ENCODE measurements at places on chromosomes 12 and 14. TPM values are rescaled to one million over a fixed set of nuclear protein-coding genes. Genes with fewer than 3 reads are reported as not detected.

- peak; percentile 43 for DNase-seq
These were observed at the start of gene SCN8A for GRCh38 chr12:51591016-51591901. TSS of gene SCN8A (plus strand) at chr12:51591233. CDS start at chr12:51662818, 71,585 bp downstream.

GRCh38 chr12:41248391-41248790 is 60.3 kb downstream of the PDZRN4 start:
- DNase-seq, result no peak

DNA sequence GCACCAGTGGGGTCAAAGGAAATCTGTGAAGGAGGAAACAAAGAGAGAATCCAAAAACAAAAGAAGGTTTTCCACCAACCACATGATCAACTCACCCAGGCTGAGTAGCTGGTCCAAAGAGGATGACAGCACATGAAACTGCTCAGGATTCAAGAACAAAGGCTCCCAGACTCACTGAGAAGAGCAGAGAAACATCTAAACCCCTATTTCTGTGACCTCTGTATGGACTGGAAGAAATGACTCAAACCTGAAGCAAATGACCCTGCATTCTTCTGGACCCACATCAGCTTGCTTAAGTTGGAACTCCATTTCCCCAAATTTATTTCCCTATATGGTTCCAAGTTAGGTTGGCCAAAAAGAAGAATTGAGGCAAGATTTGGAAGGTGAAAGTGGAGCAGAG is 26.3 kb downstream of the TC2N start:
- DNase-seq, result no peak

DNA sequence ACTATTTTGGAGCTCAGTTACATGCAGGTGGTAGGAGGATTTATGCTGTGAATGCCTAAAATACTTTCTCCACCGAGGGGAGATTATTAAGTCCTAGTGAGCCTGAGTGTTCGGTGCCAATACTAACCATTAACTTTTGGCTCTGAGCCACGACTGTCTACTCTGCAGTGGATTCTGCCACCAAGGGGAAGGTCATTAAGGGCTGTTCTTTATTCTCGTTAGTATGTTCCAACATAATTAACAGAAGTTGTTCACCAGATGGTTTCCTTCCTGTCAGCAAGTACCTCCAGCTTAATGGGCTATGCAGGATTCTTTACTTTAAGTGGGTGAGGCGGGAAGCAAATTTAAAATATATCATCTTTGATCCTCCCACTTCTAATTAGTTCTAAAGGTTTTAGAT is 326.3 kb downstream of the BMP4 start:
- no peak for DNase-seq

The IRF9 gene
- total RNA-seq, result 267 TPM

The COX8C gene
- not detected for total RNA-seq

DNA sequence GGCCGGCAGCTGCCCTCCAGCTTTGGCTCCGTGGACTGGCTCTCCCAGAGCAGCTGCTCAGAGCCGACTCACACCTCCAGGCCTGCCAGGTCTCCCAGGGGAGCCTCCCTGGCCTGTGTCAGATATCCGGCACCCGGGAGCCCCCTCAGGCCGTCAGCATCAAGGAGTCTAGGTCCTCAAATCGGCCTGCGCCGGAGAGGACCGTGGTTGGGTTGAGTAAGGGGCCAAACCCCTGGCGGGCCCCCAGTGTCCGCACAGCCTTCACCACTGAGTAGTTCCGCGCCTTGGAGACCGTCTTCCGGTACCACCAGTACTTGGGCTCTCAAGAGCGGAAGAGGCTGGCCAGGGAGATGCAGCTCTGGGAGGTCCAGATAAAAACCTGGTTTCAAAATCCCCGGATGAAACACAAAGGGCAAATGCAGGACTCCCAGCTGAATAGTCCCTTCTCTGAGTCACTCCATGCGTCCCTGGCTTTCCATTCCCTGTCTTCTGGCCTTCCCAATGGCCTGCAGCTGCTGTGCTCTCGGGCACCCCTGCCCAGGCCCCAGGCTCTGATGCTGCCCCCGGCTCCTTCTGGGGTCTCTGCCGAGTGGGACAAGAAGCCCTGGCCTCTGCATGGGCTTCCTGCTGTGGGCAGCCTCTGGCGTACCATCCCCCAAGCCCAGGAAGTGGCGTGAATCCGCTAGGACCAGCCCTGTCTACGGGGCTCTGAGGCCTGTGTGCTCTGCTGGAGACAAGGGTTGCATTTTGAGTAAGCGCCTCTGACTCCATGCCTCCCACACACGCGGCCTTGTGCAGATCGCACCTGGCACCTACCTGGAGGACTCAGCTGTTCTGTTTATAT is 245.1 kb upstream of the ATXN7L3B start:
- DNase-seq, result no peak

GRCh38 chr12:13465635-13466034 is 269.1 kb downstream of the EMP1 start:
- DNase-seq, result no peak

- no peak for DNase-seq
These were observed 6.9 kb upstream of the RD3L start for GRCh38 chr14:103949131-103949790.

GRCh38 chr14:102579696-102580549 is 12.5 kb upstream of the RCOR1 start:
- no peak for DNase-seq

DNA sequence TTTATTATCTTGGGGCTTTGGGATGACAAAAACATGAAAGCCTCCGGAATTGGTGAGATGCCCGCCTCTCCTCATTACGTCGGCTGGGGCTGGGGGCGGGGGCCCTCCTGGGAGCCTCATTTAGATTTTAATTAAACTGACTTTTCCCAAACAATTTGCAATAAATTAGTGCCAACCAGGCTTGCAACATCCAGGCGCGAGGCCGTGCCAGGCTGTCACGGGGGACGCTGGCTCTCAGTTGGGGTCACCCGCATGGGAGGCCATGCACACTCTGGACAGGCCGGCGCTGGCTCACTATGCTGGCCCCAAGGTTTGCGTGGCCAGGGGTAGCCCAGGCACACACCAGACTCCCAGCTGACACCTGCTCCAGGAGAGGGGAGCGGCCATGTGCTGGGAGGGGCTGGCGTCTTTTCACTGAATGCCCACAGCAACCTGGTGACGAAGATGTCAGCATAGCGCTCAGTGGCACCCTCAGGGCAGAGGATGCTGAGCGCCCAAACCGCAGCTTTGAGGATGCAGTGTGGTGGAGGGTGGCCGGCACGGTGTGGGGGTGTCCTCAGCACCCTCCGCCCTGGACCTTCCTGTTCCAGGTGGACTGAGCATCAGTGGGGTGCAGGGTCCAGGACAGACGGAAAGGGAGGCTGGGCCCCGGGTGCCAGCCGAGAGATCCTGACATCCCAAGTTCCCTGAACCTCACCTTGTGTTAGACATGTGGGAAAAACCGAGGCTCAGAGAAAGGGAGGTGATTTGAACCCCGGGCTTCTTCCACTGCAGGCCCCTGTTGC is 190.8 kb upstream of the C14orf180 start:
- peak; percentile 14 for DNase-seq

DNA sequence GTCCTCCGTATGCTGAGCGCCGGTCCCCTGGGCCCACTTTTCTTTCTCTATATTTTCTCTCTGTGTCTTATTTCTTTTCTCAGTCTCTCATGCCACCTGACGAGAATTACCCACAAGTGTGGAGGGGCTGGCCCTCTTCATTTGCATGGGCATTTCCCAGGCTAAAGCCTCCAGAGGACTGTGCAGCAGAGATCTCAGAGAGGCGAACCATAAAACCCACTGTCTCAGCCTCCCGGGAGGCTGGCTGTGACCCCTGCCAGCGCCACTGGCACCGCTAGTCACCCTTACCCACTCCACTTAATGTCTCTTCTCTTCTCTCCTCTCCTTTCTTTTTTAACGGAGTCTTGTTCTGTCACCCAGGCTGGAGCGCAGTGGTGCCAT is 7.1 kb upstream of the SERPINA9 start:
- no peak for DNase-seq

The ASIC1 gene
- 0.91 TPM for total RNA-seq

DNA sequence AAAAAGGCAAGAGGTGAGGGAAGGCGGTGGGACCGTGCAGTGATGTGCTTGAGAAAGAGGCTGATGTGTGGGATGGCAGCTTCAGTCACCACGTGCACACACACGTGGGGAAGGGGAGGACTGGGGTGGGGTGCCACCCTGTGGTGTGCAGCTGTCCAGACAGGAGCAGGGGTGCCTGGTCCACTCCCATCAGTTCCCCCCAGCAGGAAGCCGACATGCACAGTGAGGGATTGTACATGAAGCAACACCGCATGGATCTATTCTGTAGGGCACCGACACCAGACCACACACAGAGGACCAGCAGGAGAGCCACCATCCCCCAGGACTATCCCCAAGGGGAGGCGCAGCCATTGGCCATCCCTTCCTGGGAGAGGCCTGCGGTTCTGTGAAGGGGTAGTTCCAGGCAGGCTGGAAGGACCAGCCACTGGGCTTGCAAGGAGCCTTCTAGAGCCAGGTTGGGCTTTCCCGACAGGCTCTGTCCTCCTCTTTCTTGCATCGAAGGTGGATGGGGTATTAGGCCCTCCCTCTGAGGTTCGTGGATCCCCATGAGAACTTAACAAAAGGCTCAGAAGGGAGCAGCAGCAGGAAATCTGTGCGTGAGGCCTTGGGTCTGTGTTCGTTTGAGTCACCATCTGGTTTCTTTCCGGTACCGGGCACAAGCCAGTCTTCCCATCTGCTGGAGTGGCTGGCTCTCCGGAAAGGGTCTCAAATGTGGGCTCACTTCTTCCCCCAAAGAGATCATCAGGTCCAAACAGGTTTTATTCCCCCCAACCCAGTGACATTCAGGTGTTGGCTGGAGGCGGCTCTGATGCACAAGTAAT is 59.8 kb downstream of the PLEKHG3 start:
- no peak for DNase-seq

- DNase-seq, result no peak
These were observed 5.0 kb upstream of the FGF6 start for GRCh38 chr12:4450551-4451112.

GRCh38 chr12:45654002-45654665 is 75.4 kb upstream of the ARID2 start:
- DNase-seq, result no peak

The NPFF gene
- total RNA-seq, result not detected

DNA sequence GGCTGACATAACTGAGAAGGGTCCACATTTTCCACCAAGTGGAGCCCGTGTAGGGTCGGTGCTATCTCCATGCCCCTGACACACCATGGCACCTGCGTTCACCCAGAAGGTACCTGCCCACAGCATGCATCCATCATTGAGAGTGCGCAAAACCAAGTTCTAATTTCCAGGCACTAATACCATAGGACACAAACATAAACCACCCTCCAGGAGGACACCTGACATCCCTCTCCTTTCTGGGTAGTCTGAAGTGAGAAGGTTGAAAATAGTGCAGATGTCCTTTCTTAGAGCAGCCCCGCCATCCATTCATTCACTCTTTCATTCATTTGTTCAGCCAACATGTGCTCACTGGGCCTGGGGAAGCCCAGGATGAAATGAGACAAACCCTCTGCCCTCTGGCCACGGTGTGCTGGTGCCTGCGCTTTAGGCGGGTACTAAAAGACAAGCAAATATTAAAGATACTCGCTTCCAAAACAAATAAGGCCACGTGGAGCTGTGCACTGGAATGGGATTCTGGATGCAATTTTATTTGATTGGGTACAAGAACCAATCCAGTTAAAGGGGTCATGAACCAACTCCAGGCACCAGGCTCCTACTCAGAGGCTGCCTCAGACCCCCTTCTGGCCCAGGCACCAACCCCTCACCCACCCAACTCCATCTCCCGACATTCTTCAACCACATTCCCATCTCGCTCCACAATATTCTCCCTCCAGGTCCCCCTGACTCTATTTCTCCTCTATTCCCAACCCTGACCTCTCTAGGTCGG is 1.2 kb downstream of the TTC7B start:
- DNase-seq, result no peak

DNA sequence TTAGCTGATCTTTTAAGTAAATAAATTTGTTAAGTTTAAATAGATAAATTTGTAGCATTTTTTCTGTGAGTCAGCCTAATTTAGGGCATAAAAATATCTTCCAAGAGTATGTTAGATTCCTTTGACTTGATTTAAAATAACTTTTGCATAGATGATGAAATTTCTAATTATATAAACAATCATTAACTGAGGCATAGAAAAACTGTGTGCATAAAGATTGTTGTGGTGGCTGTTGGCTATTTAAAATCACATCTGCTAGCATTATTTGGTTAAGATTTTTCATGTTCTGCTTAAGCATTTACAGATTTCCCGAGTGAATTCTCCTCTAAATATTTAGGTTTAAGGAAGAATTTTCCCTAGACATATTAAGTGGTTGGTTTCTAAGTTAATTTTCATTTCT is 223.2 kb downstream of the FSCB start:
- DNase-seq, result no peak

DNA sequence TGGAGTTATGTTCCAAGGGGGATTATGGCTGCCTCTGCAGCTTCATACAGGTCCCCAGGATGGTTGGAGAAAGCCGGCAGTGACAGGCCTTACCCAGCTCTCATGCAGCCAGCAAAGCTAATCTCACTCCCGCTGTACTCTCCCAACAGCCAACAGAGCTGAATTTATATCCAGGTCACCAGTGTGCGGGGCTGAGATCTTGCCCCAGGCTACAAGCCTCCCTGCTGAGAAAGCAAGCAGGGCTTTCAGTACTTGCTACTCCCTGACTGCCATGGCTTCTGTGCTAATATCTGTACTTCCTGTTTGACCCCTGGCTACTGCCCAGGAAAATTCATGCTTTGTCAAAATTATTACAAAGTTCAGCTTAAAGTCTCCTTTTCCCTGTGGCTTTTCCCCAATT is 92.9 kb downstream of the ATP23 start:
- no peak for DNase-seq

DNA sequence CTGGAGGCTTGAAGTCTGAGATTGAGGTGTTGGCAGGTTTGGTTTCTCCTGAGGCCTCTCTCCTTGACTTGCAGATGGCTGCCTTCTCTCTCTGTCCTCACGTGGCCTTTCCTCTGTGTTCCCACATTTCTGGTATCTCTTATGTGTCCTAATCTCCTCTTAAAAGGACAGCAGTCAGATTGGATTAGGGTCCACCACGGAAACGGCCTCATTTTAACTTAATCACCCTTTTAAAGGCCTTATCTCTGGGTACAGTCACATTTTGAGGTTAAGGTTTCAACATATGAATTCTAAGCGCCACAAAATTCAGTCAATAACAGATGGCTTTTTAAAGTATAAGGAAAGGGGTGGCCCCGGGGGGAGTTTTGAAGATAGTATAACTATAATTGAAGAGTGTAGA is 33.5 kb downstream of the UNC79 start:
- no peak for DNase-seq

- no peak for DNase-seq
These were observed 12.9 kb downstream of the MMP14 start for GRCh38 chr14:22849212-22849819.

DNA sequence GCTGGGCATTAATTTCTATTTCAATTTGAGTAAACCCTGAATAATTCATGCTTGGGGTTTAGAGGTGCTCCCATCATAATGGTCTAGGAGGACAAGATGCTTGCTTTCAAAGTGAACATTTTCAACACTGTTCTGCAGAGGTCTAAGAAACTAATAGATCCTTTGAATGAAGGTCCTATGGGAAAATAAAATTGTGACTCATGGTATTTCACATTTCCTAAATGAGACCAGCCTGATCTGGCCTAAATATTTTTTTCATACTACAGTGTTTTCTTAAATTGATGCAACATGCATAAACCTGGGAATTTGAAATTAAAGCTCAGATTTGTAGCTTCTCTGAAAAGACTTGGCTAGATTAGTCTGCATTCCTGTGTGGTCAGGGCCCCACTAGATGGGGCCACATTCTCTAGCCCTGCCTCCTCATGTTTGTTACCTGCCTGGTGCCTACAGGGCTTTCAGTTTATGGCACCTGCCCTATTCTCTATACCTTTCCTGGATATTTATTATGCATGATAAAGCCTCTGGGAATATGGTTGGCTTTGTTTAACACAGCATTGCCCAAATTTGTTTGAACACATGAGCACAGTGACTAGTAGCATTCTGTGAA is 112.7 kb downstream of the METTL25 start:
- DNase-seq, result no peak

The LRTM2 gene
- total RNA-seq, result not detected

Measured in activated CD4-positive, alpha-beta memory T cell treated with anti-CD3 and anti-CD28 coated beads, Interleukin-2, amount 10 ng/mL, durations not matched to agents 7 days and 5 days (primary cell).